ENCODE measurements at places on chromosomes 5 and 9. TPM values are rescaled to one million over a fixed set of nuclear protein-coding genes. Genes with fewer than 3 reads are reported as not detected.
A peak's percentile ranks its signal among the peaks of the same experiment; 100 is the strongest.

The CATSPER3 gene
- not detected for total RNA-seq

DNA sequence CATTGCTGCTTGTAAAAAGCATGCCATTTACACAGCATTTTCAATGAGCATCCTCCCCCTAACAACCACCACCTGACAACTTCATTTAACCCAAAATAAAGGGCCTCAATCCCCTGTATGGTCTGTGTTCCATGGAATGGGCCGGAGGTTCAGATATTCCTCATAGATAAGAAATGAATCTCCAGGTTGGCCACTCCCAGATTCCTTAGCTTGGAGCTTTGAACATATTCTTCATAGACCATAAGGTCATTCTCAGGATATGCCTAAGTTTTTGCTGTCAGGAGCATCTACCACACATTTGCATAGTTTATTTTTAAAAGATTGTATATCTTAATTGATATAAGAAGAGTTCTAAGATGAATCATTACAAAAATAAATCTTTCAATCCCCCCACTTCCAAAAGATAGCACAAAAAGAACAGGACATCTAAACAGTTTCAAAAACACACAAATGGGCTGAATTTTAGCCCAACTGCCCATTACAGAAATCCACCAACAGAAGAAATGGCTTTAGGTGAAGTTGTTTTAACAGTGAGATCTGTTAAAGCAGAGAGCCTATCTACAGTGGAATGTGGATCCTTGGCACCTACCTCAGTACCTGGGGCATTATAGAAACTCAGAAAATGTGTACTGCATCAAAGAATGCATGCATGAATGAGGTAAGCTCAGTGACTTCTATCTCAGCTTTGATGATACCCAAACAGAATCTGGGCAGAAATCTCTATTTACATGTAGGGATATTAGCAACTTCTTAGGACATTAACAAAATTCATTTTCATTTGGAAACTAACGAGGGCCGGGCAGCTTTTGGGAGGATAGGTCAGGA, 179.8 kb downstream of the SEC61B start:
- no peak for DNase-seq

The ADAMTS19 gene
- not detected for total RNA-seq

DNA sequence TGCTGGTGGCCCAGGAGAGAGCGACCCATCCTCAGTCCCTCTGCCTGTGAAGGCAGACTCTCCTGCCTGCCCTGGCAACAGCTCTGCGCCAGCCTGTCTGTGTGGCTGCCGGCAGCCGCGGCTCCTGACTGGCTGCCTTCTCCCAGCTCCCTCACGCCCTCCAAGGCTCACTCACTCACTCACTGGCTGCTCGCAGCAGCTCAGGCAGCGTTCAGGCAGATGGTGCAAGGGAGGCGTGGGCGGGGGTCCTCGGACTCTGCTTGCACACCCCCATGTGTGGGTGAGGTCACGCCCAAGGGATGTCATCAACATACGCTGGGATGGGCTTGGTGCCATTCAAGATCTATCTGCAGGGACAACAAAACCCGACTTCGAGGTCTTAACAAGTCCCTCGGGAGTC, 66.7 kb downstream of the DAB2IP start:
- DNase-seq = peak; percentile 86

GRCh38 chr5:157362012-157362411, 96.1 kb downstream of the CYFIP2 start:
- no peak for DNase-seq

DNA sequence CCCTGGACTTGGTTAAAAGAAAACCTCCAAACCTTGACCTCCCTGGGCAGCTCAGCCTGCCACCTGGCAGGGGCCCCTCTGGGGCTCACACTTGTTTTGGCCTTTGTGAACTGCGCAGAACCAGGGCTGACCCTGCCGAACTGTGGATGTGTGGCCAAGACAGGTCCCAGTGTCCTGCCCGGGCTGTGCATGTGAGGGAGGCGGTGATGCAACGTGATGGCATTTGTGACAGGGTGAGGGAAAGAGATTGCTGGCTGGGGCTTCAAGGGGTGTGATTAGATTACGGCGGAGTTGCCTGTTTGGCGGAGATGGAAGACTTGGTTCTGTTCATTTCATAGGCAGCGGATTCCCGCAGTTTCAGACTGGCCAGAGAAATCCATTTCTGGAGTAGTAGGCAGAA, 30.4 kb upstream of the NKX2-5 start:
- DNase-seq = no peak

All from stomach (tissue), 19 donors.